ENCODE measurements at places on chromosomes 12 and 14.
A peak's percentile ranks its signal among the peaks of the same experiment; 100 is the strongest.

DNA sequence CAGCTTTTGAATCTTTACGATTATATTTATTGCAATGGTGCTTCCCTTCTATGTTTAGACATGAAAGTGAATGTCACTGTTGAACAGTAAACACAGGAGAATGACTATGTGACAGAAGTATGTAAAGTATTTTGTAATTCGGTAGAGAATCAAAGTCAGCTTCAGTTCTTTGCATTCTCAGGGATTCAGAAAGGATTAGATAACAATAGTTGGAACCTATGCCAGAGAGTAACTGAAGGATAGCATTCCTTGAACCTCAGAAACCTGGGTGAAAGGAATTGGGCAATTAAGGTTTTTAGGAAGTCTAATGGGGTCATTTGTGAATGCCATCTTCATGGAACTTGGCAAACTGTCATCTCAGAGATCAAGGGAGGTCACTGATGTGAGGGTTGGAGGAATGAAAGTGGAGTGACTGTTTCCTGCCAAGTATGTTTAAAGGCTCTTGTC is 305.3 kb upstream of the DDHD1 start:
- no peak for DNase-seq

DNA sequence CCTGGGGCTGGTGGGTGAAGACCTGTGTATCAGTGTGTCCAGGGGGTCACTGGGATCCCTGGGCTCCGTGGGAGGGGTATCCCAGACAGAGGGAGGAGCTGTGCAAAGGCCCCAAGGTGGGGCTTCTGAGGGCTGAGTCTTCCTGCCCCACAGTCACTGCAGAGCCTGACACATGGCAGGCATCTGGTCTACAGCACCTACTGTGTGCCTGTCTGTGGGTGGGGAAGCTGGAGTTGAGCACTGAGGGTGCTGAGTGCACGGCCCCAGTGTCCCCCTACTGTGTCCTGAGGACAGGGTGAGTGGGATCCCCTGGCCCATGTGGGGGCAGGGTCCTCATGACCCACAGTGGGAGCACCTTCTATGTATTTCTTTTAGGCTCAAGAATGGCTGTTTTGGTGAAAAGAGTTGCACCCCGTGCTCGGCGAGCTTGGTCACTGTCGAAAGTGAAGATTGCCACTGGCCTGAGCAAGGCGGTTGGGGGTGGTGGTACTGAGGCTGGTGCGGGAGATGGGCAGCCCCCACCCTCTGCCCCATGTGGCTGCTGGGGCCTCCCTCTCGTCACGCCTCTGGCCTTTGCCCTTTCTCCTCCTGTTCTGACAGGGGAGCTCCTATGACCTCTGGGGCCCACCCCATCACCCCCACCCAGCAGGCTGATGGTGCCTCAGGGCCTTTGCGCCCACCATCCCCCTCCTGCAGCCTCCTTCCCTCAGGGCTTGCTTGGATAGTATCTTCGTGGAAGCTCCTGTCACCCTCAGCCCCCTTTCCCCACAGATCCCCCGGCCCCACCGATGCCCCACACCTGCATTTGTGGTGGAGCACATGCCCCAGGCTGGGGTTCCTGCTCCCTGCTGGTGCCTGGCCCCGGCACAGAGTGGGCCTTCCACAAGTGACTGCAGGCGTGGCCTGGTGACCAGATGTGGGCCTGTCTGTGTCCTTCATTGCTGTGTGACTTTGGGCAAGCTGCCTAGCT is 55.8 kb downstream of the BEGAIN start:
- DNase-seq, result no peak

DNA sequence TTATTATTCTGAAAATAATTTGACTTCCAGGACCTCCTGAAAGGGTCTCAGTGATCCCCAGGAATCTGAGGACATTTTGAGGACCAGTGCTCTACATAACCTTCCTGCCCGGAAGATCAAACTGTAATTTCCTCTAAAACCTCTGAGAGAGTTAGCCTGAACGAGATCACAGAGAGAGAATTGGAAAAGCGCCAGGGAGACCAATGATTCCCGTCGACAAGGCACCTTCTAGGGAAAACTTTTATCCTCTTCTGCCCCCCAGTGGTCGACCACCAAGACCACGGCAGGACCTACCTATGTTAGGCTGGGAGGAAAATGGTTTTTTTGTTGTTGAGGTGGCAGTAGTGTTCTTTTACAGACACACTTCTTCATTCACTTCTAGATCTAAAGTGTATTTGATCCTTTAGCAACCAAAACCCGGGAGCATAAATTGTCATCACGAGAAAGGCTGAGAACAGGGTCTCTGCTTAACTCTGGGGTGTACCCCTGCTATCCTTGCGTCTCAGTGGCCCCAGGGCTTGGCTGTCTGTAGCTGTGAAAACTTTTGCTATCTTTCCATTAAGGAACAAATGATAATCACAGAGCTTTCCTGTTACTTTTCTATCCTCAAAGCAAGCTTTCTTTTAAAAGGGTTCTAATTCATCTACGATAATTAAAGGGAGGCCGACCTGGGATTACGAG is 62.9 kb upstream of the NID2 start:
- peak; percentile 1 for DNase-seq

DNA sequence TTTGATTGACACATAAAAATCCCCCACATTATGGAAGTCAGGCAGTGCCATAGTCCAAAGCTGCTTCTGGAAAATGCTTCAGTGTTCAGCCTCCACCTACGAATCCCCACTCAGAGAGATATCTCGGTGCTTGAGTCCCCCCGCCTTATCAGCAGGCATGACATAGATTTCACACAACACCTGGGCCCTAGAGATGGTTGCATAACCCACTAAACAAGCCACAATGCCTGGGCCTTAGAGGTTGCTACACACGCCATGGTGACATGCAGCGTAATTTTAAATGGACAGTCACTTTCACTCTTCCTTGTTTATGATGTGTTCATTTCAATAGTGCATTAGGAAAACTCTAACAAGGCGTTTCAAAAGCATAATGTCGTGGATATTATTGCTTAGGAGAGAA is 38.0 kb downstream of the CCDC60 start:
- DNase-seq, result no peak

DNA sequence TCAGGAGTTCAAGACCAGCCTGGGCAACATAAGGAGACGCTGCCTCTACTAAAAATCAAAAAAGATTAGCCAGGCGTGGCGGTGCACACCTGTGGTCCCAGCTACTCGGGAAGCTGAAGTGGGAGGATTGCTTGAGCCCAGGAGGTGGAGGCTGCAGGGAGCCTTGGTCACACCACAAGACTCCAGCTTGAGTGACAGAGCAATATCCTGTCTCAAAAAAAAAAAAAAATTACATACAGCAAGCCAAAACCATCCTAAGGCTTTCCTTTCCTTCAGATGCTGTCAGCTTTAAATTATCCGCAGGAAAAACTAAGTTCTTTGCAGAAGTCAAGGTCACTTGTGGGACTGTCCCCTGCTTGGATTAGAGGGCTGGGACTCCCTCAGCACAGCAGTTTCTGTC is 1.3 kb downstream of the CS start:
- DNase-seq, result no peak

DNA sequence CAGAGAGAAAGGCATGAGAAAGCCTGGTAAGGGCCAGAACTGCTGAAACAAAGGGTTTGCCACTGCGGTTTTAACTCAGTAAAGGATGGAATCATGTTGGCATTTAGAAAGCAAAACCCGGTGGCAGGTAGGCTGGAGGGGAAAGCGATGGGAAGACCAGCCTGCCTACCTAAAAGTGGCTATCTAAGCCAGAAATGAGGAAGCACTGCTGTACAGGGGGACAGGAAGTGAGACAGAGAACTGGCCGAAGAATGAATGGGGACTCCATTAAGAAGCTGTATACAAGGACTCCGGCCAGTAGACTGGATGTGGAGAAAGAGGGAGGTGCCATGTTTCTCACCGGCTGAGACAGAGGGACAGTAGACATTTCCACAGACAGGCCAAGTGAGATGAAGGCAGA is 48.2 kb downstream of the PPM1H start:
- DNase-seq, result no peak

- DNase-seq, result no peak
These were observed 13.8 kb upstream of the DDX47 start for GRCh38 chr12:12799163-12799920.

- no peak for DNase-seq
These were observed 334.3 kb upstream of the OR4E1 start for GRCh38 chr14:22007784-22008412.

DNA sequence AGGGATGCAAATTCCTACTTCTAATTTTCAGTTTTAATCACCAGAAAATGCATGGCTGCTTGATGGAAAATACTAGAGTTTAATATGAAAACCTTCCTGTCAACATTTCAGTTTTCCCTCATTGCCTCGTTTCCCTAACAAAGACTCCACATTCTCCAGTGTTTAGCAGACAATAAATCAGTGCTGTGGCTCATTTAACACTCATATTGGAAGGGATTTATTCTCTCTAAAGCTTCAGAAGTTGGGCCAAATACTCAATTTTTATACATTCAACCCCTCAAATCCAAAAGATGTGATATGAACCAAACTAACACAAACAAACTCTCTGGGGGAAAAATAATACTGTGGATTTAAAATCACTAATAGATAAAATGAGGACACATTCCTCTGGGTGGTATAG is 482.5 kb downstream of the FLRT2 start:
- DNase-seq, result no peak

DNA sequence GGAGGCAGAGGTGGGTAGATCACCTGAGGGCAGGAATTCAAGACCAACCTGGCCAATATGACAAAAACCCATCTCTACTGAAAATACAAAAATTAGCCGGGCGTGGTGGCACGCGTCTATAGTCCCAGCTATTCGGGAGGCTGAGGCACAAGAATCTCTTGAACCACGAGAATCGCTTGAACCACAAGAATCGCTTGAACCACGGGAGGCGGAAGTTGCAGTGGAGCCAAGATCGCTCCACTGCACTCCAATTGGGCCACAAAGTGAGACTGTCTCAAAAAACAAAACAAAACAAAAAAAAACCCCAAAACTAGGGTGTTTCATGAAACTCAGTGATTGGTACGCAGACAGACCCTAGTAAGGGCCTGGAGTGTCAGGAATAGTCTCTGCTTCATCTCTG is 6.4 kb upstream of the ARF6 start:
- no peak for DNase-seq

GRCh38 chr12:96981911-96982310 is 74.9 kb downstream of the NEDD1 start:
- DNase-seq, result no peak

GRCh38 chr12:124914392-124915238 is at the start of gene UBC:
UBC (minus strand) TSS chr12:124914650; CDS start chr12:124913771, 879 bp downstream.
- DNase-seq, result peak; percentile 91

GRCh38 chr12:53267999-53268629 is at the start of gene ESPL1:
ESPL1 (plus strand) TSS chr12:53268299; CDS start chr12:53268767, 468 bp downstream.
- peak; percentile 67 for DNase-seq

GRCh38 chr14:101351769-101352168 is 209.5 kb upstream of the DIO3 start:
- DNase-seq, result no peak

GRCh38 chr12:123942238-123942653 is 30.4 kb downstream of the CCDC92 start:
- no peak for DNase-seq

DNA sequence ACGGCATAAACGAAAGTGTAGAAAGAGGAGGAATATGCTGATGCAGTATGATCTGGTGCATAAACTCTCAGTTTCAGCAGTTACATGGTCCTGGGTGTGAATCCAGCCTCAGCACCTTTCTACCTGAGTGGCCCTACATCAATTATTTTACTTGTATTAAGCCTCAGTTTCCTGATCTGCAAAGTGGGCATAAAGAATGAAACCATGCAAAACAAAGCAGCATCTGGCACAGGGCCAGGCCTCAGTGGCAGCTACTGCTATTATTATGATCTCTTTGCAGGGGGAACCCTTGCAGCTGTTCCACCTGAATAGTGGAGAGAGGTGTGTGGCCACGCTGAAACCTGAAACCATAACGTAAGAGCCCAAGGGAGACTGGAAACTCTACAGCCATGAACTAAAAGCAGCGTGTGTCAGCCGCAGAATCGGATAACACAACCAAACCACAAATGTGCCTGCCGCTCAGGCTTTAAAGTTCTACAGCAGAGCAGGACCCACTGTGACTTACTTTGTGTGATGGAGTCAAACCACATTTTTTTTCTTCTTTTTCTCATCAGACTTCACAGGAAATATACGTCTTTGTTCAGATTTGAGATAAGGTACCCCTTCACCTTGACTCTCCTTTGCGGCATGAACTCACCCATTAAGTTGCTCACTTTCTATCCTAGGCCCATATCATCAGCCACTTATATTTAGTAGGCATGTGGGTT is 29.2 kb upstream of the FOS start:
- peak; percentile 36 for DNase-seq

GRCh38 chr12:11170810-11171144 is 217 bp upstream of the SMIM10L1 start:
- no peak for DNase-seq

DNA sequence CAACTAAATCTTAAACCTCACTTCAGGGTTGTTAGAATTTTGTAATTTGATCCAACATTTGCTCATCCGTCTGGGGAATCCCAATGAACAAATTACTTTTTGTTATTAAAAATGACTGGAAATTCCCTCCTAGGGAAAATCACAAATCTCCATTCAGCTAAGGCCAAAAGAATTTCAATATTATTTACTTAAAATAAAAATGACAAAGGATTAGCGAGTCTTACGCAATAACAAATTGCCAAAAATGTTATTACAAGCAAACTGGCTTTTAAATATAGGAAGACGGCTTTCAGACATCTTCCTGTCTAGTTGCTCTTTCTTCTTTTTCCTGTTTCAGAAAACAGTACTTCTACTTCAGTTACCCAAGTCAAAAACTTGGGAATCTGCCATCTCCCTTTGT is 92.4 kb upstream of the TSPAN8 start:
- no peak for DNase-seq

DNA sequence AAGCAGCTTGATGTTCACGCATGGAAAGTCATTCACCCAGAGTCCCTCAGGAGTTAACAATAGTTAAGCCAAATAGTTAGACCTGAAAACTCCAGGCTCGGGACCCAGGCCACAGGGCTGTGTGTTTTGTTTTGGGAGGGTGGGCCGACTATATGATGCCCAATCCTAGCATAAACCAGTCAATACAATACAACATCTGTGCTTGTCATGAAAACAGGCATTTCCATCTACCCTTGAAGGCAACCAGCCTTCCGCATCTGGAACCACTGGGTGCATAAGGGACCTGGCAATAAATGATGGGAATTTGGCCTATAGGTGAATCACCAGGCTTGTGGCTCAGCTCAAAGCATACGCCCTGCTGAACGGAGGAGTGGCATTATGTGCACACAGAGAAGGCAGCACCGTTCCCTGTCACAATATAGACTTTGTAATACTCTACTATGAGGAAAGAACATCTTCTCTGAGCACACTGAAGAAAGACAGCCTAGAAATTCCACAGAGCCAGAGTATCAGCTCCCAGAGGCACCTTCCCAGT is 91.0 kb upstream of the FOXN3 start:
- no peak for DNase-seq

GRCh38 chr12:51196547-51196946 is 21.3 kb downstream of the POU6F1 start:
- DNase-seq, result no peak

GRCh38 chr12:56361487-56362129 is 1.0 kb downstream of the APOF start:
- no peak for DNase-seq

- no peak for DNase-seq
These were observed 3.3 kb downstream of the BHLHE41 start for GRCh38 chr12:26121323-26122060.

GRCh38 chr12:67697967-67698366 is 49.4 kb downstream of the DYRK2 start:
- no peak for DNase-seq

GRCh38 chr12:95096852-95097251 is 23.4 kb upstream of the NR2C1 start:
- no peak for DNase-seq

- no peak for DNase-seq
These were observed 309.3 kb downstream of the ITPR2 start for GRCh38 chr12:26523708-26524150.

Data from stimulated activated CD4-positive, alpha-beta T cell treated with anti-CD3 and anti-CD28 coated beads, Interleukin-1b, Interleukin-23, amount 100 ng/mL, for 4 hours (primary cell).